Stimulated activated CD8-positive, alpha-beta memory T cell treated with anti-CD3 and anti-CD28 coated beads, Interleukin-4, amount 100 ng/mL, for 4 hours (primary cell): ENCODE measurements at places on chromosomes 11 and 22.

GRCh38 chr11:1570531-1570895, 1.6 kb downstream of the DUSP8 start:
- no peak for DNase-seq

- no peak for DNase-seq
These were observed 42.3 kb upstream of the CCDC188 start for GRCh38 chr22:20192972-20193760.

- no peak for DNase-seq
These were observed 1.3 kb downstream of the TP53I11 start for GRCh38 chr11:44949160-44950030.

GRCh38 chr11:44708523-44709280, 18.1 kb upstream of the TSPAN18 start:
- no peak for DNase-seq

- no peak for DNase-seq
These were observed 37.0 kb downstream of the PC start for GRCh38 chr11:66920978-66921784.

DNA sequence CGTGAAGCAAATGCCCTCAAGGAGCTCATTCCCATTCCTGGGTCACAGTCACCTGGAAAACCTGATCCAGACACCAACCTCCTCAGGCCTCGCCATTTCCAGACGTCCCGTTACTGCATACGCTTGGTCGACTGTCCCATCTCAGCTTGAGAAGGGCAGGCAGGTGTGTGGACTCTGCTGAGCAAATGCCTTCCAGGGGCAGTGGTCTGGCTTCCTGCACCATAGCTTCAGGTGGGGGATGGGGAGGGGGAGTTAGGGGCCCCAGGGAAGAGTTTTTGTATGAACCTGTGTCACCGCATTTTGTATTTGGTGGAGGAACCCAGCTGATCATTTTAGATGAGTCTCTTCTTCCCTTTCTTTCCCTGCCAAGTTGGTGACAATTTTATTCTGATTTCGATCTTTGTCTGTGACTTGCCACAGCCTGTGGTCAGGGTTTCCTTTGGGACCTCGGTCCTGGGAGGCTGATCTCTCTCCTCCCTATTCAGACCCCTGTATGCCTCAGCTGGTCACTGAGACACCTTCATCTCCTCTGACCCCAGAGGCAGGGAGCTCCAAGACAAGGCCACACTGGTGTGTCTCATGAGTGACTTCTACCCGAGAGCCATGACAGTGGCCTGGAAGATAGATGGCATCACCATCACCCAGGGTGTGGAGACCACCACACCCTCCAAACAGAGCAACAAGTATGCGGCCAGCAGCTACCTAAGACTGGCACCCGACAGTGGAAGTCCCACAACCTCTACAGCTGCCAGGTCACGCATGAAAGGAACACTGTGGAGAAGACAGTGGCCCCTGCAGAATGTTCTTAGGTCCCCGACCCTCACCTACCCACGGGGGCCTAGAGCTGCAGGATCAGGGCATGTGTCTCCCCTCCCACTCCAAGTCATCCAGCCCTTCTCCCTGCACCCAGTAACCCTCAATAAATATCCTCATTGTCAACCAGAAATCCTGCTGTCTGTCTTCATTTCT, 22.9 kb downstream of the IGLL5 start:
- no peak for DNase-seq

DNA sequence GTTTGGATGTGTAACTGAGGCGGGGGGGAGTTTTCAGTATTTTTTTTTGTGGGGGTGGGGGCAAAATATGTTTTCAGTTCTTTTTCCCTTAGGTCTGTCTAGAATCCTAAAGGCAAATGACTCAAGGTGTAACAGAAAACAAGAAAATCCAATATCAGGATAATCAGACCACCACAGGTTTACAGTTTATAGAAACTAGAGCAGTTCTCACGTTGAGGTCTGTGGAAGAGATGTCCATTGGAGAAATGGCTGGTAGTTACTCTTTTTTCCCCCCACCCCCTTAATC, 2.3 kb downstream of the MALAT1 start:
- no peak for DNase-seq

- DNase-seq = peak; percentile 65
These were observed 648 bp downstream of the FOSL1 start for GRCh38 chr11:65899356-65900124.

GRCh38 chr22:17964643-17965042, 59.7 kb downstream of the MICAL3 start:
- no peak for DNase-seq

DNA sequence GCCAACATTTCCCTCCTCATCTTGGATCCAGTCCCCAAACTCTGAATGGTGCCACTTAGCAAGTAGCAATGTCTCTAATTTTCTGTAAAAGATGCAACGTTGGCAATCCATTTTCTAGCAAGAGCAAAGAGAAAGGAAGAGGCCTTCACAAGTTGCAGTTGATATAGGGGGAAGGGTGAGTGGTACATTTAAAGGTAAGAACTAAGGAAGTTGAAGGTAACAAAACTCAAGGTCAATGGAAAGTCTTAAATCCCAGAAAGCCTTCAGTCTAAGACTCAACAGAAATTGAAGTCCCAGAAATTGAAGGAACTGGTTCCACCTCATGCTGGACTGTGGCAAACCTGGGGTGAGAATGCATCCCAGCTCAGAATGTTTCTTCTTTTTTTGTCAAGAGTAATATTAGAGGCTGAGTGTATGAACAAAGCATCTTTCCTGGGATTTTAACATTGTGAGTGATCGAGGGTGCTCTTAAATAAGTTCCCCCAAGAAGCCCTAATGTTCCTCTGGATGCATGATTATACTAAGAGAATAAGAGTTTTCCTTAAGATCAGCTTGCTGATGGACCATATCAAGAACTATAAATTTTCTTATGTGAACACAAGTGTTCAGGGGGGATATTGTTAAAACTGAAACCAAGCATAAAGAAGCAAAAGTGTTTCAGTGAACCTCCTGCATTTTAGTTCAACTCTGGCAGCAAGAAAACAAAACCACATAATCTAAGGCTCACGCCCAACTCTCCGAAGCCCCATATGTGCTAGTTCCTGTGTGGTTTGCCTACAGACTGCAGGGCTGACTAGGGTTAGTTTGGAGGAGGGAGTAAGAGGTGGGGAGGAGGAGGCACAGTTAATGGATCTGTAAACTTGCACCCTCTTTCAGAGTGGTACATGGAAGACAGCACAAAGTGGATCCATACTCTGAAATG, at the start of gene GRAP2:
TSS of gene GRAP2 (plus strand) at position 779 of the 922 bp plus-strand sequence. CDS start 46,023 bp downstream, outside the sequence.
- DNase-seq = peak; percentile 43

DNA sequence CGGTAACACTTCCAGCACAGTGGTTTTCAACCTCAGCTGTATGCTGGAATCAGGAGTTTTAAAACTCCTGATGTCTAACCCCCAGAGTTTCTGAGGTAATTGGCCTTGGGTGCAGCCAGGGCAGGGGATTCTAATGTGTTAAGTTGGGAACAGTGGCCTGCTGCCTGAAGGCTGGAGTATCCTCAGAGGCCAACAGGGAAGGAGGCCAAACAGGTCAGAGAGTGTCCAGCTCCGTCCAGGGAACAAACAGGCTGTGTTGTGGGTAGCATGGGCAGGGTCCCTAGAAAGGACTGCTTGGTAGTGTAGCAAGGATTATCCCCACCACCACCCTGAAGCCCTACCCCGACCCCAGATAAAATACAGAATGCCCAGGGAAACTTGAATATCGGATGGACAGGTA, 10.8 kb upstream of the DAGLA start:
- no peak for DNase-seq

- DNase-seq = no peak
These were observed 79.5 kb upstream of the CRYBB3 start for GRCh38 chr22:25120093-25120561.

DNA sequence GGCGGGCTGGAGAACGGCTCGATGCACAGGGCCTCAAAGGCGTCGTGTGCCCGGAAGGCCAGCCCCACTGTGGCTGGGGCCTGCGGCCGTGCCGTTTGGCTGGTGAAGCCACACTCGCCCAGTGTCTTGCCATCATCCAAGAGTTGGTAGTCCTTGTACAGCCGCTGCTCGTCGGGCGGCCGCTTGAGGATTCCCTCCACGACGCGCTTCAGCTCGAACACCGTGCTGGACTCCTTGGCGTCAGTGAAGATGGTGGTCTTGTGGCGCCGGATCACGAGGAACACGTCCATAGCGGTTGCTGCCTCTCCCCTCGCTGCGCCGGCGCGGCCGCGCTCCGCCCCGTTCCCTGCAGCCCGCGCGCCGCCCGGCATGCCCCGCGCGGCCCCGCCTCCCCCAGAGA, 30.3 kb upstream of the PRDM10 start:
- no peak for DNase-seq

GRCh38 chr11:8250434-8250833, 13.2 kb downstream of the LMO1 start:
- no peak for DNase-seq

GRCh38 chr11:25562417-25562816, 769.5 kb upstream of the ANO3 start:
- DNase-seq = no peak

- DNase-seq = no peak
These were observed 1.1 kb downstream of the CAVIN3 start for GRCh38 chr11:6319001-6319703.

DNA sequence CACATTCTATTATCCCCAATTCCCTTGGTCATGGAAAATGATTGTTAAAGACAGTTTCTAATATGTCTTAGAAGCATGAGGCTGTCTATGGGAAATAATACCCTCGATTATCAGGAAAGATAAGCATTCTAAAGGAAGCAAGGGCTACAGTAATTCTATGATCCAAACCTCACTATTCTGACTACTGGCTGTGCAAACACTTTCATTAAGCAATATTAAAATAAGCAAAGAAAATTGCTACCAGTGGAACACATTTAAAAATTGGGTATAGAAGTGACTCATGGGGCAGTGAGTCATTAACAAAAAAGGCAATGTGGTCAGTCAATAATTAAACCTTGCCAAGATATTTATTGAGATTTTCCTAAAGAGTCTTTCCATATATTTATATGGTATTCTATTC, 1415.2 kb upstream of the TENM4 start:
- DNase-seq = no peak

DNA sequence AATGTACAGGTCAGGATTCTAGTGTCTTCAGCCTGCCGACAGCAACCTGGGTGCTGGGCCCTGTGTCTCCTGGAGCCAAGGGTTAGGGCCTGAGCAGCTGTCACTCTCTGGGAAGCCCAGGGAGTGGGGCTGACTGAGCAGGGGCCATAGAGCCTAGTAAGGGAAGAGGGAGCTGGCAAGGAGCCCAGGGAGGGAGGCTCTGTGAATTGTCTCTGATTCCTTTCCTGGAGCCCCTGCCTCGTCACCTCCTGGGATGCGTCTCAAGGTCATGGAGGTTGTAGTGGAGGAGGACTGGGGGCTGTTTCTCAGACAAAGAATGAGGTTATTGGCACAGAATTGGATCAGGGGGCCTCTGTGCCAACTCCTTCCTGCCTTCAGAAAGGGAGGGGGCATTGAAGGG, 11.8 kb downstream of the SOX10 start:
- no peak for DNase-seq

DNA sequence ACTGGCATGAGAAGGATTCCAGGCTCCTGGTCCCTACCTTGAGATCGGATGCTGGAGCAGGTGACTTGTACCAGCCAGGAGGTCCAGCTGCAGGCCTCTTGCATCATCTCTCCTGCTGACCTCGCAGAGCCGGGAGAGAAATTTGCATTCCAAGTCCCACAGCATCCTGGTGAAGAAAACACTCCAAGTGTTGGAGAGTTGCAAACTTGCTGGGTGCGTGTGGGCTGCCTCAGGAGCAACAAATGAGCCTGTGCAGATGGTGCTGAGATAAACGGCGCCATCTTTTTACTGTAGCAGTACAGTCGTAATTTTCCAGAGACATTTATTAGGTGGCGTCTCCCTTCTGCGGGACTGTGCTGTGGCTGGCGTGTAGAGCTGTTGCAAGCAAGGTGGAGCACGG, 32.1 kb upstream of the ZBTB16 start:
- DNase-seq = no peak

GRCh38 chr11:70146299-70146698, 56.8 kb upstream of the FADD start:
- DNase-seq = no peak

- DNase-seq = no peak
These were observed 88.1 kb downstream of the MN1 start for GRCh38 chr22:27713461-27713860.

GRCh38 chr11:17741487-17741886, 6.9 kb downstream of the KCNC1 start:
- no peak for DNase-seq

GRCh38 chr11:47550288-47551047, 2.5 kb downstream of the CELF1 start:
- DNase-seq = no peak
